NCI-H1436 treated with DMSO at 0.1 percent for 48 hours (cell line): ENCODE measurements at places on chromosomes 7 and 10.

- DNase-seq, result no peak
Observed at GRCh38 chr10:77291596-77292505, 345.8 kb downstream of the KCNMA1 start.

DNA sequence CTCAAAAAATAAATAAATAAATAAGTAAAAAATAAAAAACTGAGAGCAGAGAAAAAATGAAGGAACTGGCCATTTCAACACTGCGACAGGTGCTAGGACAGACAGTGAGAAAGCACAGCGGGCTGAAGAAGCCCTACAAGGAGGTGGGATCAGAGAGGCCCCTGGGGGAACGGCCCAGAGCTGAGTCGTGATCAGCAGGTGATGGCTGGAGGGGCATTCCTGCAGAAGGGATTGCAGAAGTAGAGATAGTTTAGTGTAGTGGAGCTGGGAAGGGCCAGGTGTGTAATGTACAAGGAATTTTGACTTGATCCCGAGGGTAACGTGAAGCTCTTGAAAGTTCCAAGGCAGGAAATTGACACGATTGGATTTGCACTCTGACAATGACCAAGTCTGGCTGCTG lies 112.1 kb downstream of the CUL2 start:
- DNase-seq, result no peak

GRCh38 chr7:4882169-4883032 lies 1.1 kb downstream of the RADIL start:
- DNase-seq, result no peak

DNA sequence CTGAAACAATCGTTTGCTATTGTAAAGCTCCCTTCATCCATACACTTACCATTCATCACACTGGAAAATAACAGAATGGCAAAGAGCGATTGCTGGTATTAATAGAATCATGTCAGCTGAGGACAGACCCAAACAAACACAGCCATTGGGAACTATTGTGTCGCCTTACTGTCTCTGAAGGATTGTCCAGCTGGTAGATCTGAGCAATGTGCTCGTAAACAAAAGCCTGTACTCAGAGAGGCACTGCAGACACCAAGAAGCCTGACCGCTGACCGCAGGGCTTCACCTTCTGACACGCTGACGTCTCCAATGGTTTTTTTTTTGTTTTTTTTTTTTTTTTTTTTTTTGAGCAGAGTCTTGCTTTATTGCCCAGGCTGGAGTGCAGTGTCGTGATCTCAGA lies 151.0 kb upstream of the FRMD4A start:
- no peak for DNase-seq

DNA sequence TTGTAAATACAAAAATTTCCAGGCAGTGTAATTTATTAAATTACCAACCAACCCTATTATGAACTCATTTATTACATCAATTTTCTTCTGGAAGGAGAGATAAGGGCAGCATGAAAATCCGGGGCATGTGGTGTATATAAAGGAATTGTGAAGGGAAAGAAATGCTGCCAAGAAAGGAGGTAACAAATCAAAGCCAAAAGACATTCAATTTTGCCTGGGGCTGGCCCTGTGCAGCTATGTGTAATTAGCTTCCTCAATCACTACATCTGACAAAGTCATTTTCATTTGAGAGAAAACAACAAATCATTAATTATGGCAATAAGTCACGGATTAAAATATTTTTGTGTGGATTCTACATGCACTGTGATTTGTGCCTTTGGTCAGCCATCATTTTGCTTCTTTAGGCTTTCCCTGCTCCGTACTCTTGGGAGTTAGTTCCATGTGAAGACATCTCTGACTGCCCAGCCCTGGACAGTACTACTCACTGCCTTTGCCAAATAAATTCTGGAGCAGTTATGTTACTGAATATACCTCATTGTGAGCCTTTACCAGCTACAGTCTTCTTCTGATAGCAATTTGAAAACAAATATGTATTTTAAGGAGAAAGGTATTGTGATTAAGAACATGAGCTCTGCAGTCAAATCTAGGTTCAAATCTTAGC lies 191.7 kb downstream of the RELN start:
- no peak for DNase-seq

GRCh38 chr7:33487998-33488682 lies 358.8 kb downstream of the BBS9 start:
- no peak for DNase-seq

DNA sequence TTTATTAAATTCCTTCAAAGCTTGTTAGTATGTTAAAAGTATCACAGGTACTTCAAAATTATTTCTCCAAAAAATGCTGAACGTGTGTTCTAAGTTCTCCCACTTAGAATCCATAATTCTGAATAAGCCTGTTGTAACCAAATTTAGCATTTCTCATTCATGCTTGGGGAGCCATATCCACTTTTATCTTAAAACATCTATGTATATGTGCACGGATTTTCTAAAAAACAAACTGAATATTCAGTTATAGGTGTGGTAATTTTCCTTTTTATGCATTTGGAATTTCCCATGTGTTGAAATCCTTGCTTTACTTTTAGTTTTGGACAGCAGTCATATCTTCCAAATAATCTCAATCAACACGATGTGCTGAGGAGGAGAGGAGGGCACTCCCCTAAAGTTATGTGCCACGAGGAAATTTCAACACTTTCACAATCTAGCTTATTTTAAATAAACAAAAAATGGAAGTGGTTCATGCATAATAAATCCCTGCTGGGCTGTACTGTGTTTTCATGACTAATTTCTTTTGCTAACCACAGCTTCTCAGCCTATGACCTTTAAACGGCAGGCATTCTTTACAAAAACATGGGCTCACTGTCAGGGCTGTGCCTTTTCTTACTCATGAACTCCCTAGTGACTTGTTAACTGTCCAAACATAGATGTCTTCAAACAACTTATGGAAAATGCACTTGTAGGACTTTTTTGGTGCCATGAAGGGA lies 380.3 kb upstream of the SEMA3C start:
- no peak for DNase-seq

DNA sequence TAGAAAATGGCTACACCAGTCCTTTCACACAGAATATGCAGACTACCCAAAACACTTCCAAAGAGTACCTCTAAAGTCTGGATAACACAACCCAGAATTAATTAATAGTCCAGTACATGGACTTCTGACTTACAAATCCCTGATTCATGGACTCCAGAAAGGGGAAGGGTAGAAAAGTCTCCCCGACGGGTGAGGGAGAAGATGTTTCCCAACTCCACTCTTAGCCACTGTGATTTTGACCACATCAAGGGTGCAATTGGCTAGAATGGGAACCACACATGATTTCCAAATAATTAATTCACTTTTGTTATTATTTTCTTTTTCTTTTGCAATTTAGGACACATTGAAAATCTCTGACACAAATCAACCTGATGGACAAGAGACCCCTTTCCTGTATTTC lies 1.4 kb downstream of the TMEM130 start:
- DNase-seq, result no peak

- DNase-seq, result no peak
Observed at GRCh38 chr7:99669782-99670181, 10.0 kb downstream of the CYP3A5 start.

DNA sequence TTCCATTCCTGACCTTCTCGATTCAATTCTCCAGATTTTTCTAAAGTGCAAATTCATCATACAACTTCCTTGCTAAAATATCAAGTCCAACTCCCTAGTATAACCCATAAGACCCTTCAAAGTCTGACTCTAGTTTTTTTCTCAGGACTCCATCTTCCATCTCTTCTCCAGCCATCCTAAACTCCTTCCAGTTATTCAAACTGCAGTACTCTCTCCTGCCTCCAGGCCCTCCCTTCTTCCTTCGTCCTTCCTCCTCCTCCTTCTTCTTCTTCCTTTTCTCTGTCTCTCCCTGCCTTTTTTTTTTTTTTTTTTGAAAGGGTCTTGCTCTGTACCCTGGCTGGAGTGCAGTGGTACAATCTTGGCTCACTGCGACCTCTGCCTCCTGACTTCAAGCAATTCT lies 111.9 kb downstream of the RELN start:
- no peak for DNase-seq

DNA sequence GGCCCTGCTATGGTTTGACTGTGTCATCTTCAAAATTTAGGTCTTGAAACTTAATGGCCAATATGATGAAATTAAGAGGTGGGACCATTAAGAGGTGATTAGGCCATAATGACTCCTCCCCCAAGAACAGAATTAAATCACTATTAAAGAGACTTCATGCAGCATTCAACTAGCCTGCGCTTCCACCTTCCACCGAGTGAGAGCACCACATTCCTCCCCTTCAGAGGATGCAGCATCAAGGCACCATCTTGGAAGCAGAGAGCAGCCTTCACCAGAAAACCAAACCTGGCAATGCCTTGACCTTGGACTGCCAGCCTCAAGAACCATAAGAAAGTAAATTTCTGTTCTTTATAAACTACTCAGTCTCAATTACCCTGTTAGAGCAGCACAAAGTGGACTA lies 371.1 kb upstream of the NFE2L3 start:
- DNase-seq, result no peak

DNA sequence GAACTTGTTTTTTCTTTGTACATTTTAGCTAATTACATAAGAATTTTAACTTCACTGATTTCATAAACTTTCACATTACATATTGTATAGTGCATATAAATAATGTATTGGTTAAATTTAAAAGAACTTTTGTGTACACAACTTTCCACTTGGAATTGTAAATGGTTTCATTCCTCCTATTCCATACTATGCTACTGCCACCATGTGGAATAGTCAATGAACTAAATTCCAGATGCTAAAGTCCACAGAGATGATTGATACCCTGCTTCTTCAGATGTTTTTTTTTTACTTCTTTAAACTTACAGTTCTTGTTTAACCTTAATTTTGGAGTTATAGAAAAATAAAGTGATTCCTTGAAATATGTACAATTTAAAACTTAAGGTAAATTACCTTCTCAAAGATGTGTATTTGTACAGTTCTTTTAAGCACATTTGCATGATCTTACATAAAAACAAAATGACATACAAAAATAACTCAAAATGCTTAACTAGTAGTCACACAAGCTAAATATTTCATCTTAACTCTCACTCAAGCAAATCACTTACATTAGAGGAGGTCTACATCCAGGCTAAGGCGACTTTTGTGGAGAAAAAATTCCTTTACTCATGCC lies 247.6 kb upstream of the HGF start:
- DNase-seq, result no peak

GRCh38 chr10:80458638-80459037 lies 4.5 kb downstream of the TSPAN14 start:
- DNase-seq, result no peak

DNA sequence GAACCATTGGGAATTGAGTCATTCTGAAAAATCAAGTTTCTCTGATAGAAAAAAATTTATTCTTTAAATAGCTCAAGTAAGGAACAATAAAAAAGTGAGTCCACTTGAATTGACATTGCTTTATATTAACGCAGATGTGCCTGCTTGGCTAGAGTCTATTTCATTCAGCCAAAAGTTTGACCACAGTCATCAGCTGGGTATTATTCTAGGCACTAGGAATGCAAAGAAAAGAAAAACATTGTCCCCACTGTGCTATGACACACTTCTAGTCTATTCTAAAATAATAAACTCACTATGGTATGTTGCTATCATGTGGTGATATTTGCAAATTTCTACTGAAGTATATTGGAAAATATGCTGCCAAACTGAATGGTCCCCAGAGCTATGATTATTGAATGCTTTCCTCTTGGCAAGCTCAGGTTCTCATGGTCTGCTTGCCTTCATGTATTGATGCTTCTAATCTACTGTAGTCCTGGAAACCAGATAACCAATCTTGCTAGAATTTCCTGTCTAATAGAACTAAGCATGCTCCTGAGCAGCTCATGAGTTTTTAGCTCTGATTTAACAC lies 8.3 kb downstream of the SFRP4 start:
- no peak for DNase-seq

DNA sequence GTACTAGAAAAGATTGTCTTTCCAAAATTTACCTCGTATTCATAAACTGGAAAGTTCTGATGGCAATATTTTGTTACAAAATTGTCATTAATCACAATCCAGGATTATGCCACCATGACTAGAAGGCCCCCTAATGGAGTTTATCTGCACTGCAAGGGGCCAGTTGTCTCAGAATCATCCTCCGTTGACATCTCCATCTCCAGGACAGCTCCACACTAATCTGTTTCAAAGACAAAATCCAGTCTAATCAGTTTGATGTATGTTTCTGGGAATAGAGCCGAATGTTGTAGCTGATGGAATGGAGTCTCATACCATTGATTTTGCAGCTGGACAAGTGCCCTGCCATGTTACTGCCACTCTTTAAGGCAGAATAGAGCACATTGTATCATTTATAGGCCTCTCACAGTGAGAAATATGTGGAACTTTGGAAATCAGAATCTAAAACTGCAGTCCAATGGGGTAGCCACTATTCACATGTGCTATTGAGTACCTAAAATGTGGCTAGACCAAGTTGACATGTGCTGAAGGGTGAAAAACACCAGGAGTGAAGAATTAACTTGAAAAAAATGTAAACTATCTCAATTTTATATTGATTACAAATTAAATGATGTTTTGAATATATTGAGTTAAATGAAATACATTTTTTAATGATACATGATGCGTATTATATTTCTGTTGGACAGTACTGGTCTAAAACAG lies 38.3 kb upstream of the TOMM7 start:
- DNase-seq, result no peak

DNA sequence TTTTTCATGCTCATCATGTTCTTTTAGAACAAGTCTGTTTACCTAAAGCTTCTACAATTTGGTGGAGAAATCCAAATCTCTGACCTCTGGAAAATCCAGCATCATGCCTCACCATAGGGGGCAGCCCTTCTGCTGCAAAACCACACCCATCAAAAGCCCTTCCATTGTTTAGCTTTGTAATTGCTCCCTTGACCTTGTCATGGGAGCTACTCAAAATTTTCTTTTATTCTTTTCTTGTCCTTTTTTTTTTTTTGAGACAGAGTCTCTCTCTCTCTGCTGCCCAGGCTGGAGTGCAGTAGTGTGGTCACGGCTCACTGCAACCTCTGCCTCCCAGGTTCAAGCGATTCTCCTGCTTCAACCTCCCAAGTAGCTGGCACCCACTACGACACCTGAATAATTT lies 234.4 kb downstream of the NEBL start:
- DNase-seq, result no peak

DNA sequence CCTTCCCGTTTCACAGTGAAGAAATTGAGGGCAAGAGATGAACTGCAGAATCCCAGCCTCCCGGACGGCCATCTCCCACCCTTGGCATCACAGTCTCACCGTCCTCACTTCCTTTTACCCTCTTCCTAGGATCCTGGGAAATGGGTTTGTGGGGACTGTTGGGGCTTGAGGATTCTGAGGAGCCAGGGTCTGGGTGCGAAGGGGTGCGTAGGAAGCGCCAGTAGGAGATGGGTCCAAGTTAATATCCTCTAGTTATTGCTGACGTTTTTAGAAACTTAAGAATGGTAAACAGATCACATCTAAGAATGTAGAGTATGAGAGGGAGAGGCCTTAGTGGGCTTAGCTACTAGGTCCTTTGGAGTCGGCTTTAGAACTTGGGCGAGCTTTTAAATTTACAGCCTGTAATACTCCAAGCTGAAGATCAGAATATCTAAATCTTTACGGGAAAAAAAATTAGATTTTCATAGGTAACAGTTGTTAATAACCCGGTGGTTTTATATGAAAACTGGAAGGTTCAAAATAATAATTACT lies 696 bp downstream of the MALSU1 start:
- no peak for DNase-seq

- DNase-seq, result no peak
Observed at GRCh38 chr7:147400221-147400689, 1190.3 kb upstream of the C7orf33 start.
